MCF 10A (cell line): ENCODE measurements at places on chromosomes 16 and 17. TPM values are rescaled to one million over a fixed set of nuclear protein-coding genes. Genes with fewer than 3 reads are reported as not detected.

Gene OR2C1
- total RNA-seq, result not detected in 2 replicates

Gene PRR15L
- not detected in 2 replicates for total RNA-seq

Gene CTRB1
- not detected in 2 replicates for total RNA-seq

Gene TMC7
- total RNA-seq, result 4.1 and 6.0 TPM in 2 replicates

Gene GALR2
- 0.37 TPM in 1 of 2 replicates, not detected in the other for total RNA-seq

Gene CD300LB
- not detected in 2 replicates for total RNA-seq

Gene SOX8
- not detected in 2 replicates for total RNA-seq

Gene TEKT1
- 0.27 TPM in 1 of 2 replicates, not detected in the other for total RNA-seq

Gene TP53TG3
- not detected in 2 replicates for total RNA-seq

Gene EVPLL
- 0.70 and 0.88 TPM in 2 replicates for total RNA-seq

Gene OMG
- total RNA-seq, result 0.16 TPM in 1 of 2 replicates, not detected in the other

Gene SPATA32
- total RNA-seq, result not detected in 2 replicates

Gene EVI2B
- 3.6 and 3.8 TPM in 2 replicates for total RNA-seq

Gene TEKT5
- total RNA-seq, result not detected in 2 replicates

Gene PLXDC1
- 0.22 and 0.61 TPM in 2 replicates for total RNA-seq

Gene CREBBP
- total RNA-seq, result 73.7 and 74.0 TPM in 2 replicates

Gene ADORA2B
- 21.7 and 26.0 TPM in 2 replicates for total RNA-seq

Gene NGFR
- 0.22 and 0.26 TPM in 2 replicates for total RNA-seq

Gene CCL8
- total RNA-seq, result not detected in 2 replicates

Gene PITPNM3
- total RNA-seq, result 22.8 and 30.6 TPM in 2 replicates

Gene TOM1L2
- 34.2 and 44.3 TPM in 2 replicates for total RNA-seq

Gene TNP2
- not detected in 2 replicates for total RNA-seq

Gene UBE2O
- total RNA-seq, result 16.2 and 19.5 TPM in 2 replicates

Gene KCNG4
- total RNA-seq, result not detected in 2 replicates

Gene IL17C
- total RNA-seq, result not detected in 2 replicates

Gene FAM117A
- total RNA-seq, result 2.0 and 5.0 TPM in 2 replicates

Gene CXCL16
- total RNA-seq, result 16.7 and 20.6 TPM in 2 replicates

Gene LPO
- not detected in 2 replicates for total RNA-seq

Gene MT2A
- total RNA-seq, result 2,490 and 3,582 TPM in 2 replicates

Gene LYZL6
- total RNA-seq, result not detected in 2 replicates

Gene CDRT15
- total RNA-seq, result not detected in 2 replicates

Gene ASPHD1
- 4.8 and 5.7 TPM in 2 replicates for total RNA-seq

Gene RMI2
- 5.8 and 6.6 TPM in 2 replicates for total RNA-seq

Gene SMG1
- total RNA-seq, result 104 and 110 TPM in 2 replicates

Gene MYO15B
- 10.9 and 16.9 TPM in 2 replicates for total RNA-seq

Gene TOX3
- total RNA-seq, result not detected in 2 replicates

Gene BAHCC1
- 7.4 and 9.2 TPM in 2 replicates for total RNA-seq

Gene DNAH9
- 0.44 TPM in 1 of 2 replicates, not detected in the other for total RNA-seq

Gene SP6
- total RNA-seq, result 1.2 and 1.5 TPM in 2 replicates

Gene MYH13
- total RNA-seq, result not detected in 2 replicates

Gene DRC3
- total RNA-seq, result 2.3 and 3.1 TPM in 2 replicates

Gene ZNF205
- 11.8 and 12.1 TPM in 2 replicates for total RNA-seq

Gene PERCC1
- total RNA-seq, result not detected in 2 replicates

Gene KPNA2
- total RNA-seq, result 120 and 132 TPM in 2 replicates

Gene SLC47A2
- 0.32 and 0.54 TPM in 2 replicates for total RNA-seq

Gene SOX9
- 2.6 and 4.5 TPM in 2 replicates for total RNA-seq
